Stimulated activated CD4-positive, alpha-beta T cell treated with anti-CD3 and anti-CD28 coated beads, Interleukin-4, amount 100 ng/mL, for 4 hours (primary cell): ENCODE measurements at places on chromosomes 2 and 18.

- no peak for DNase-seq
These were observed 124.4 kb downstream of the CCDC178 start for GRCh38 chr18:33316146-33316587.

DNA sequence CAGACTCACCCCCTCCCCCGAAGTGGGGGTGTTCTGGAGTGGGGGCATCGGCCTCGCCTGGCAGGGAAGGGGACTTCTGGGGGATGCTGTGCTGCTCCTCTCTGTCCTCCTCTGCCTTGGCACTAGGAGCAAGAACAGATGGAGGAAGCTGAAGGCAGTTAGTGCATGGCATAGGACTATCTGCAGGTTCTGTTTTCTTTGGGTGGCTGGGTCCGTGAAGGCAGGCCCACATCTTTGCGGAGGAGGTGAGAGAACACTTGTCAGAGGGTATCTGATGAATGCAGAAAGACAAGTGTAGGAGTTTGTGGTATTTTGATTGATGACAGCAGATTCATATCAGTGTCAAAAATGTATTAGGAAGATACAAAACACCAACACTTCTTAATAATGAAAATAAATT, 411.4 kb downstream of the TSN start:
- DNase-seq: no peak

DNA sequence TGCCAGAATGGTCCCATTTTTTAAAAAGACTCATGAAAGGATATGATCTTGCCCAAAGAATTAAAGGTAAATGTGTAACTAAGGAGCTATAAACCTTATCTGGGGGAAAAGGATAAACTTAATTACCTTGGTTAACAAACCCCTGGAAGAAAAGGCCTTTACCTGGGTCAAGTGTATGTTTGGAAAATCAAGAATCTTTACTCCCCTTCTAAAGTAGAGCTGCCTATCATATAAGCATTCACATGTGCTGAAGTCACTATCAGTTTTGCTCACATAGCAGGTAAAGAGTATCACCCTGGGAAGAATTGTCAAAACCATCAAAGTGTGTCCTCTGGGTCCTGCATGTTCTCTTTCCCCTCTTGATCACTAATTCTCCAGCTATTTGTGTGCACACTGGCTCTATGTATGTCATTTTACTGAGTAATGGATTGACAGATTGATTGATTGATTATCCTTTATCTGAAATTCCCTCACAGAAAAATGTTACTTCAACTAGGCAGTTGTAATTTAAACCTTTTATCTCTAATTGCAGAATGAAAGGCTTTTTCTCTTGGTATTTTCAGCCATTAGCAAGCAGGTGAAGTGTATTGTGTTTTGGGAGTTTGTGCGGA, 199.4 kb downstream of the NOL4 start:
- DNase-seq: no peak

DNA sequence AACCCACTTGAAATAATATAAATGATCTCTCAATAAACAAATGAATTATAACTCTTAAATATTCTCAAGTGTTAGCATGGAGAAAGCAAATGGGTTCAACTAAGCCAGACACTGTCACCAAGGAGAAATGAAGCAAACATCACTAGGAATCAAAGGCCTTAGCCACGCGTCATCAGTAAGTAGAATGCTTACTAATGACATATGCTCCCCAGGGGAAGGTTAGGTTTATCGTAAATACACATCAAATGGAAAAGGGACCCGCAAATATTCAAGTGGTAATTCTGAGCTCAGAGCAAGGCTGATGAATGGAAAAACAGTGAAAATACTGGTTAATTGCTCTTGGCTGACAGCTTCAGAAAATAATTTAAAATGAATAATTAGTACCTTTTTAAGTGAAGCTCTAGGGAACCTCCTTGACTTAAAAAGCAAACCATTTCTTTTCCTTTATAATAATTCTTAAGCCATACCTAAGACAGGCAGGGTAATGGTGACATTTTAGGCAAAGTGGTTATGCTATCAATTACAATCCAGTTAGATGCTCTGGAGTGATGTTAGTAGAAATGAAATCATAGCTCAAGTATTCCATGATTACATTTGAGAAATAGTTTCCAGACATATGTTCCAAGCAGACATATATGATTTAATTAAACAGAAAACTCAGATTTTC, 101.5 kb downstream of the ALPK2 start:
- no peak for DNase-seq
